ENCODE measurements at places on chromosomes 6 and 20.

GRCh38 chr20:52798124-52798523 lies 174.0 kb upstream of the TSHZ2 start:
- no peak for DNase-seq

GRCh38 chr6:99811636-99812035 lies 182.4 kb downstream of the MCHR2 start:
- no peak for DNase-seq

DNA sequence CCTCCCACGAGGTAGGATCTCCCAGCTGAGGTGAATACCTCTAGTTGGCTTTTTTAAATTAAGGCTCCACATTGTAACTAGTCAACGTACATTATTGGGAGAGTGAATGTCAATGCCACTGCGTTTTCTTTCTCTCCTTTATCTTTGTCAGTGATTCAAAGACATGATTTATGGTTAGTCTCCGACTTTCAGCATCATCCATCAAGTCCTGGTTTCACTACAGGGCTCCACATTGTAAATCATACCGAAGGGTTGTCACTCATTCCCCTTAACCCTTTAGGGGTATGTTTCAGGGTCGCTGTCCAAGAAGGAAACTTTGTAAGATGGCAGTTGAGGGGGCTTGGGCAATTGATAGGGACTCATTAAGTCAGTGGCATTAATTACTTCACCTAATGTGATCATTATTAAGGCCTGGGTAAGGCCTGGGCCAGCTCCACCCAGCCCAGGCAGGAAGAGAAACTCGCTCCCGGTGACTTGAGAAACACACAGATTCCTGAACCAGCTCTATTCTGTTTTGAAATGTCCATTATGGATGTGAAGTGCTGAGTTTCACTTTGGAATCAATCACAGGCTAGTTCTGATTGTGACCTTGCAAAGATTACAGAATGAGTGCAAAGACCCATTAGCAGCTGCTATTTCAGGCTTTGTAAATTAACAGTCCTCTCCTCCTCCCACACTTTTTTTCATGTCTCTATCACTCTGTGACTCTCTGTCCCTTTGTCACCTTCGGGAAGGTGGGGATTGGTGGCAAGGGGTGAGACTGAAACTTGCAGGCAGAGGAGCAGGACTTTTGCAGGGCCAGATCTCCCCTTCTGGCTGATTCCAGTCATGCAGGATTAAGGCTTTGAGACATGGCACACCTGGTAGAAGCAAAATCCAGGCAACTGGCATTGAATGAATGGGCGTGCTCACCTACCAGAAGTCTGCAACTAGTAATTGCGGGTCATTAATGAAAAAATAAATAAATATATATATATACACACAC lies 222.4 kb downstream of the TSHZ2 start:
- no peak for DNase-seq

DNA sequence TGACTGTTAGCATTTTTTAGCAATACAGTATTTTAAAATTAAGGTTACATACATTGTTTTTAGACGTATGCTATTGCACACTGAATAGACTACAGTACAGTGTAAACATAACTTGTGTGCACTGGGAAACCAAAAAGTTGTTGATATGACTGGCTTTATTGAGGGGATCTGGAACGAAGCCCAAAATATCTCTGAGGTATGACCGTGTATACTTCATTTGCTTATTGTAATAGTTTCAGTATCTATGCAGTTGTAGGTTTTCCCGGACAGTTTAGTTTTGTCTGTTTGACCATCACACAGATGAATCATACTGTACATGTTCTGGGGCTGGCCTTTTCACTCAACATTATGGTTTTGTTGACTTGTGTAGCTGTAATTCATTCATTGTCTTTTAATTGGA lies 6.9 kb upstream of the ZBTB12 start:
- DNase-seq, result no peak

DNA sequence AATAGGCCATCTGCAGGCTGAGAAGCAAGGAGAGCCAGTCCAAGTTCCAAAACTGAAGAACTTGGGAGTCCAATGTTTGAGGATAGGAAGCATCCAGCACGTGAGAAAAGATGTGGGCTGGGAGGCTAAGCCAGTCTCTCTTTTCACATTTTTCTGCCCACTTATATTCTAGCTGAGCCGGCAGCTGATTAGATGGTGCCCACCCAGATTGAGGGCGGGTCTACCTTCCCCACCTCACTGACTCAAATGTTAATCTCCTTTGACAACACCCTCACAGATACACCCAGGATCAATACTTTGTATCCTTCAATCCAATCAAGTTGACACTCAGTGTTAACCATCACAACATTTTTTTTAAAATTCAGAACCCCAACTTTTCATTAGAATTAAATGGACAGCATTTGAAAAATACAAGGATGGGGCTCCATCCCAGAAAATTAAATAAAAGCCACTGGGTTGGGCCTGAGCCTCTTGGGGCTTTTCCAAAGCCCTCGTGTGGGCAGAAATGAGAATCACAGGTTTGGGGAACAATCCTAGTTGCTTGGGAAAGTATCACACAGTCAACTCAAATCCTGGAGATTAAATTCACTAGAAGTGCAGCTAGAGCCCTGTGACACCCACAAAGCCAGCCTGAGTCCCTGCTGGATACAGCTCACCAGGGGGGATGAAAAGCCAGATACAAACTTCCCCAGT lies 2.2 kb downstream of the CLDN20 start:
- DNase-seq, result no peak

Measured in AG08395 (cell line).